ENCODE measurements at places on chromosomes 7 and 10.
A peak's percentile ranks its signal among the peaks of the same experiment; 100 is the strongest.

- DNase-seq, result no peak
Observed at GRCh38 chr10:7000061-7000460, 410.8 kb downstream of the SFMBT2 start.

- DNase-seq, result no peak
Observed at GRCh38 chr7:66055321-66055956, 20.2 kb upstream of the ASL start.

DNA sequence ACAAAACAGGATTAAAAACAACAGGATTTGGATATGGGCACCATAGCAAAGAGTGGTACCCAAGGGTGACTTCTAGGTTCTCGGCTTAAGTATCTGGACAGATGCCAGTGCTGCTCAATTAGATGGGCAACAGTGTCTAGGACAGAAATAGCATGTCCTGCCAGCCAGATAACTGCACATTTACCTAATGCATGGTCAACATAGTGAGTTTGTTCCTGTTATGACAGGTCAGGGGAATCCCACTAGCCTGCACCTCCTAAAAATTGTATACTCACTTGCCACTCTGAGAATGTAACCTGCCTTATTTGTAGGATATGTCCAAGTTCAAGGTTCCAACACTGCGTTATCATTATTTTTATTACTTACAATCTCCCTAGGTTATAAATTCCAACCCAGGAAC lies 471.7 kb downstream of the GRM8 start:
- DNase-seq, result no peak

DNA sequence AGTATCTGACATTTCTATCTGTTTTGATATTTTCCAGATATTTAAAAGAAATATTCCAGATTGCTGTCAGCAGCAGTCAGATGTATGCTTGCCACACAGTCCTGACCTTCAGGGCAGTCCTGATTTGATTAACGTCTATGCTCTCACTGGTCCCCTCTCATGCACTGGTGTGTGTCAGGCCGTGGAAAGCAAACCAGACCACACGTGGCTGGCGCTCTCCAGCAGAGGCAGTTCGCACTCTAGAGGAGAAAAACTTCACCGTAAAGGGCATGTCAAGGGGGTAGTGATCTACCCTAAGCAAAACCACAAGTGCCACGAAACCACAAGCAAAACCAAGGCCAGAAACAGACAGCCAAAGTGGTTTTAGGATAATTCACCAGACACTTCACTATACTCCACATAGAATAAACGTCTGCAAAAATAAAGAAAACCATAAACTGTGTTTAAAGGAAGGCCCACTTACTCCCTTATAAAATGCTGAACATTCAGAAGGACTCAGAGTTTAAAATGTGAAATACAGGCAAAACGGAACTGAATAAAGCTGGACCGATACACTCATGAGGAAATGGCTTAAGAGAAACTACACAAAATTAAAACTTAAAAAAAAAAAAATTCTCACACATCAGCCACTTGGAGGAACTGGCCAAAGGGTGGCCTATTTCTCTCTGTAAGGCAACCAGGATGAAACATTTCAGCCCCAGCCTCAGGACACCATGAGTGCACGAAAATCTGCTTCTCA lies 26.4 kb downstream of the PARP12 start:
- no peak for DNase-seq

DNA sequence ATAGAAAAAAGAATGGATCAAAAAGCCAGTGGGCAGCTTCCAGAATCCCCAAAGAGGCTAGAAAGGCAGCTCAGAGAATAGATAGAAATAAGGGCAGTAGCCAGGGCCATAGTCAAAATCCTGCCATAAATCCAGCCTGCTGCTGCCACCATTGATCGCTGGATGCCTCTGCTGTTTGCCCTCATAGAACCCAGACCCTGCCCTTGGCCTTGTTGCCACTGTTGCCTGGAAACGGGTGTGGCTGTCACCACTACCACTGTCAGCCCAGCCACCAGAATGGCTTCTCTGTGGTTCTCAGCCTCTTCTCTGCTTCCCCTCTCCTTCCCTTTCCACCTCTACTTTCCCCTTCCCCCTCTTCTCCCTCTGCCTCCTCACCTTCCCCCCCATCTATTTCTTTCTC lies 57.8 kb downstream of the HHEX start:
- DNase-seq, result peak; percentile 54

DNA sequence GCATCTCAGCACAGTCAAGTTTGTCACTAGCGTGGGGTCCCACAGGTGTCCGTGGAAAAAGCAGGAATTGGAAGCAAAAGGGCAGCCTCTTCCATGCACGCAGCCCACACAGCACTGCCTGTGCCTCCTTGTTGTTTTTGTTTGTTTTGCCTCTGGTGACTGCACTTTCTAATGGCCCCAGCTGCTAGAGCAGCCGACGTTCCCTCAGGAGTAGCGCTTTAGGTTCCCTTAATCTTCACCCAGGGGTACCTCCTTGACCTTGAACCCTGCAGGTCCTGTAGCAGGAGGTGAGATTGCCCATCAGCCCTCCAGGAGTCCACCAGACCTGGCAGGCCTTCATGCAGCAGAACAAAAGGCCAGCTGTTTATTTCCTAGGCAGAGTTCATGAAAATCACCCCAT lies 210.1 kb downstream of the CACNB2 start:
- no peak for DNase-seq

DNA sequence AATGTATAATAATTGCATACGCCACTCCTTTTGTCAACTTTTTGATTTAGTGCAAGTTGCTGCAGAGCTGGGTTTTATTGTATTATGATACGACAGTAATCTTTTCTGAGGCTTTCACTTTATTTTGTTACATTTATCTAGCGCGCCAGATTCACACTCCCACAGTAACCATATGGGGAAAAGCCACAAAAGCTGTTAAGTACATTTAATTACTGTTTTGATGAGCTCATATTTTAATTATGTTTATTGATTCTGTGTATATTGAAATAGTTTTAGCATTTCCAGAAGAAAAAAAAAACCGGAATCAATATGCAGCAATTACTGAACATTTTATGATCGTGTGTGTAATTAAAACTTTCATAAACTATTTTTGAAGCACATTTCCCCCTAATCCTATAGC lies 118.5 kb downstream of the RAB11FIP2 start:
- DNase-seq, result no peak

GRCh38 chr7:93894966-93895640 lies 4.5 kb upstream of the TFPI2 start:
- no peak for DNase-seq

- peak; percentile 47 for DNase-seq
Observed at GRCh38 chr10:18719811-18720210, 60.6 kb downstream of the ARL5B start.

GRCh38 chr7:34759477-34760125 lies 101.6 kb downstream of the NPSR1 start:
- DNase-seq, result peak; percentile 26

DNA sequence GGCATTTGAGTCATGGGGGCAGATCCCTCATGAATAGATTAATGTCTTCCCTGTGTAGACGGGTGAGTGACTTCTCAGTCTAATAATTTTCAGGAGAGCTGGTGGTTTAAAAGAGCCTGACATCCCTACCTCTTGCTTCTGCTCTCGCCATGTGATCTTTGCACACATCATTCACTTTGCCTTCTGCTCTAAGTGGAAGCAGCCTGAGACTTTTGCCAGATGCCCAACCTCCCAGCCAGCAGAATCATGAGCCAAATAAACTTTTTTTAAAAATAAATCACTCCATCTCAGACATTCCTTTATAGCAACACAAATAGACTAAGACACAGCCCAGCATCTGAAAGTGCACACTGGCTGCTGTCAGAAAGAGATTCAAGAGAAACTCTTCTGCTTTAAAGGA lies 155.2 kb downstream of the ZNF365 start:
- DNase-seq, result no peak

DNA sequence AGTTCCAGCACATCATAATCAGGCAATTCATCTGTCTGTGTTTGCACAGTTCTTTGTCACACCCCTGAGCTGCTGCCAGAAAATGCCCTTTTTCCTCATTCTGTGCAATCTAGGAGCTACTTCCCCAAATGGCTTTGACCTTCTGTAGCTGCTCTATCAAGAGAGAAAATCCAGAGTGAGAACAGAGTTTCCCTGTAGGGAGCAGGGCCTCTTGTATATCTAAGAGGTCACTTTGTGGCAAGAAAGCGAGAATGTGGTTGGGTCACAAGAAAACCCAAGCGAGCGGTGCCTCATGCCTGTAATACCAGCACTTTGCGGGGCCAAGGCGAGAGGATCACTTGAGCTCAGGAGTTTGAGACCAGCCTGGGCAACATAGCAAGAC lies 24.3 kb downstream of the SLC29A3 start:
- peak; percentile 40 for DNase-seq

GRCh38 chr10:103966671-103967447 lies at the start of gene SLK:
TSS of gene SLK (plus strand) at chr10:103967140. CDS start at chr10:103967746, 606 bp downstream.
- DNase-seq, result peak; percentile 83

DNA sequence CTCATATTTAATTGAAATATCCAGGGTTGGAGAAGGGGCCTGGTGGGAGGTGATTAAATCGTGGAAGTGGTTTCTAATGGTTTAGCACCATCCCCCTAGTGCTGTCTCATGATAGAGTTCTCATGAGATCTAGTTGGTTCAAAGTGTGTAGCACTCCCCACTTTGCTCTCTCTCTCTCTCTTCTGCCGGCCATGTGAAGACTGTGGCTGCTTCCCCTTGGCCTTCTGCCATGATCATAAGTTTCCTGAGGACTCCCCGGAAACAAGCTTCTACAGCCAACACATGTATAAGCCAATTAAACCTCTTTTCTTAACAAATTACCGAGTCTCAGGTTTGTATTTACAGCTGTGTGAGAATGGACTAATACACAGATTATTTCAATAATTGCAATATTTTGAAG lies 305.8 kb upstream of the KCND2 start:
- DNase-seq, result no peak

- DNase-seq, result no peak
Observed at GRCh38 chr10:1557081-1557480, 180.2 kb downstream of the ADARB2 start.

DNA sequence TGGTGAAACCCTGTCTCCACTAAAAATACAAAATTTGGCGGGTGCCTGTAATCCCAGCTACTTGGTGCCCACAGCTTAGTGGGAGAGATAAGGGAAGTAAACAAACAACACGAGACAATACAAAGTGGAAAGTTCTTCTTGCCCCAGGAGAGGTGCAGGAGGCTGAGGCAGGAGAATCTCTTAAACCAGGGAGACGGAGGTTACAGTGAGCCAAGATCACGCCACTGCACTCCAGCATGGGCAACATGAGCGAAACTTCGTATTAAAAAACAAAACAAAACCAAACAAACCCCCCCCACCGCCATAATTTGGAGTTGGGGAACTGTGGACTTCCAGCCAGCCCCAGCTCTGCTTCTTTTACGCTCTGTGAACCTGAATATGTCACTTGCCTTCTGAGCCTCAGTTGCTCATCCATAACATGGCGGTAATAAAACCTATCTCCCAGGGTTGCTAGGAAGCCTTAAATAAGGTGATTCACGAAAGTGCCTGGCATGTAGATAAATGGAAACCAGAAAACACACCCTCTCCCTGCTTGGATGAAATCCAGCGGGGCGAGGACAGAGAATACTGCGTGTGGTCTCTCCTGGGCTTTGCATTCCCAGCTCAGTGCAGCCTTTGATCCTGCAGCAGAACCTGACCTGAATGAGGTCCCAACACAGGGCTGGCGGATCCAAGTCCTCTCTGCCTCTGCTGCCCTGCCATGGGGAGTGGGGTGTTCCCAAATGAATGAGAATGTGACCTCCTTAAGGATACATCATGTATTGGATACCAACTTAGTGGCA lies 10.2 kb downstream of the MLXIPL start:
- no peak for DNase-seq

- DNase-seq, result peak; percentile 49
Observed at GRCh38 chr10:119724593-119725516, 995 bp upstream of the INPP5F start.

DNA sequence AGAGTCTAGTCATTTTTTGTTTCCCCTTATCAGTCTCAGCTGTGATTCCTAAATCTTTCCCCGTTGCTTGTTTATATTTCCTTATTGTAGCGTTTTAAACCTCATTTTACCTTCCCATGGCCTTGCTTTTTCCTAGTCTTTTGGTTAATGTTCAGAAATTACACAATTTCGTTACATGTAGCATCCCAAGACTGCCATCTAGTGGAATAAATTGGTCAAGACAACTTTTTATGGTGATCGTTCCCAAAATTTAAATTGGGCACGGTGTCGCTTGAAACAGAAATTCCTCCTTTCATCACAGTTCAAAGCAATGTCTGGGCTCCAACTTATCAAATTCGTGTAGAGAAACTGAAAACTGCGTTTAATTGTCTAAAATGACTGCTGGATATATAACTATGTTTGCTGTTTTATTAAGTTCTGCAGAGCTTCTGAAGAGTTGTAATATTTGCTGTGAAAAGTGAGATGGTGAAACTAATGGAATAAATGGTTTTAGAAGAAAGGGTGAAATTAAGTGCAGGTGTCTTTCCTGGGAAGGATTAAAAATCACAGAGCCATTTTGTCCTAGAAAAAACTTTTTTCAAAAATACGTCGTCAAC lies 370.2 kb downstream of the PHF14 start:
- DNase-seq, result no peak

- no peak for DNase-seq
Observed at GRCh38 chr10:90674928-90675327, 182.9 kb downstream of the HTR7 start.

GRCh38 chr10:91567815-91568214 lies 65.1 kb downstream of the PPP1R3C start:
- no peak for DNase-seq

GRCh38 chr7:1609023-1609422 lies 39.2 kb upstream of the PSMG3 start:
- no peak for DNase-seq

- DNase-seq, result no peak
Observed at GRCh38 chr10:122075171-122075570, 86.2 kb downstream of the TACC2 start.

DNA sequence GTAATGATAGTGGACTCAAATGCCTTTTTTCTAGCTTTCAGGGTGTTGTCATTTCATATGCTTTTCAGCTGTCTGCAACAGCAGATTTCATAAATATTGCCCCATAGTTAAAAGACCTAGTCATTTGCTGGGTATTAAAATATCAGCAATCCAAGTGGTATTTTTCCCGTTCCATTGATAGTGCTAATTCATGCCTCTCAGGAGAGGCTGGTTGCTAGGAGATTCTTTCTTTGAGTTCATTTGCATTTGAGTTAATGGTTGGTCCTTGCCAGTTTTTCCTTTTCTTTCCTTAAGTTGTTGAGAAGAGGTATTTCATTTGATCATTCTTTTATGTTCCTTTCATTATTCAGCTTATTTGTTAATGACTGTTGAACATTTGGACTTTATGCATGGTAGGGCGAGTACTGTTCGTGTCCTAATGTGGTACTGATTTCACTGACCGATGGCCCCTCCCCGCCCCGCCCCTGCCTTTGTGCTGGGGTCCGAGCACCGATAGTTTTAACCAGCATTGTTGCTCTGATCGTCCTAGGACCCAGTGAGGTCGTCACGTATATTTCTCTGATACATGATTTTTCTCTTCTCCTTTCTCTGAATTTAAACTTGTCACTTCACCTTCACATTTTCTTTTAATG lies 128.6 kb downstream of the CCNY start:
- DNase-seq, result no peak

GRCh38 chr7:80639011-80639410 lies 569 bp downstream of the CD36 start:
- DNase-seq, result no peak

DNA sequence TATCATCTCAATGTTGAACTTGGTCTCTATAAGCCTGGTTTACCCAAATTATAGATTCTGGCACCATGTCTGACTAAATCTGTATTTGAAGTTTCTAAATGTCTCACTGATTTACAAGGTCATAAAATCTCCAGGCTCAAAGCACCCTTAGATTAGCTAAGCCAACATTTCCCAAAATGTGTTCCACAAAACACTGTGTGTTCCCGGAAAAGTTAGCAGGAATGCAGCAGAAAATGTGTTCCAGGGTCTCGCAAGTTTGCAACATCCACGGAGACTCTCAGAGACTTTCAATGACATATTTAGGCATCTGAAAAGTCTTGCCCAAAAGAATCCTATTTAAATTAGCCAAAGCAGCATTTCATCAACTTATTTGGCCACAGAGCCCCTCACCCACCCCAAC lies 91.9 kb downstream of the SORBS1 start:
- DNase-seq, result no peak

Data from HuH-7 (cell line).